ENCODE measurements at places on chromosomes 3 and 15.

DNA sequence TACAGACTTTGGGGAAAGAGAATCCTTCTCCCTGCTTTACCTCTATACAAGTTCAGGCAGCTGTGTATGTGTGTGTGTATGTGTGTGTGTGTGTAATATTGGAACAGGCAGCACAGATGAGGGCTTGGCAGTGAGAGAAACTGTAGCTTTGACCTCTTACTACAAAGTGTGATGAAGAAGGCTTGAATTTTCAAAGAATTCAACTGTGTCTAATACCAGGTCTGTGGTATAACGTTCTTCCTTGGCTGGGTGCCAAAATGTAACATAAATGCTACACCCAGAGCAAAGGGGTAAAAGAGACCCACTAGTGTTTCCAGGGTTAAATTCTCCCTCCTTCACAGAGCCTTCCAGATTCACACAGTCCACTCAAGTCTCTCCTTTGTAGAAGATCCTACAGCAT is 51.1 kb downstream of the CHST2 start:
- DNase-seq = no peak

DNA sequence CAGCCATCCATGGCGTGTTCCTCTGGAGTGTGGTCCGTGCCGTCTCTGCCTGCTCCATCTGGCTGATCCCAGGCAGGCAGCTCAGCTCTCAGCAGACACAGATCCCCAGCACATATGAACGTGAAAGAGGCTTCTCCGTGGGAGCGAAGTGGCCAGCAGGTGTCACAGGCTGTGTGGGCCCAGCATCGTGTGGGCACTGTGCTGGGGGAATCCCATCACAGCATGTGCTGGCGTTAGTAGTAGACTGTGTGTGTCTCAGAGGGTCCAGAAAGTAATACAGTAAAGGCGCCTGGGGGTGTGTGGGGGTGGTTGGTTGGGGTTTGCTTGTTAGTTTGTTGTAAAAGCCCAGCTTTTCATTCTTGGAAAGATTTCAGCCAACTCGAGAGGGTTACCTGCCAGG is 147.6 kb downstream of the IGF1R start:
- no peak for DNase-seq

DNA sequence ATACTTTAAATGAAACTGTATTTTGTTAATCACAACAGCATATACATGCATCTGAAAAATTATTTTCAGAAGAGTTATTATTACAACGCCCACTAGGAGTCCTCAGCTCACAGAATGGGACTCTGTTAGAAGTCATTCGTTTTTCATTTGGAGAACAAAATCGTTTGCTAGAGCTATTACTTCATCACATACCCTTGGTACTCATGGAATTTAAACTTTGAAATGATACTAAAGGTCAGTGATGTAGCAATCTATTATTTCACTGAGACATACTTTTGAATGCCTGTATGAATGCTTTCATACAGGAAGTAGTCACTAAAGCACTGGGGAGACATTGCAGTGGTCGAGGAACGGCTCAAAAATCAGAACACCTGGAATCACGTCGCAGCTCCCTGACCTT is 198.1 kb downstream of the MBNL1 start:
- DNase-seq = no peak

DNA sequence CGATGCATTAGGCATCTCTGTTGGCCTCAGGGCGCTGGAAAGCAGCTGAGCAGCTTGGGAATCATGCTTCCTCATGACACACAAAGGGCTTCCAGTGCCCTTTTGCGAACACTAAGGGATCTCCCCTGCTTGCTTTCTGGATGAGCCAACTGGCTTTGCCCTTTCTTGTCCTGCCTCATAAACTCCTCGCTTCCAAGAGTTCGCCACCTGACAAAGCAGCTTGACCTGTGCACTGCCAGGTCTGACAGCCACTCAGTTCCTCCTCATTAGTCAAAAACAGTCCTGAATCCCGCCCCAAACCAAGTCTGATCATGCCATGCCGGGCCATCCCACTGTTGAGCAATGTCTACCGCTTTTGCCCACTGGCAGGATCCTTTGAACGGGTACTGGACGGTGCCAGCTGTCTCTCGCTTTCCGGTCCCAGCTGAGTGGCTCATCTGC is 265.4 kb upstream of the LYSMD4 start:
- DNase-seq = no peak

DNA sequence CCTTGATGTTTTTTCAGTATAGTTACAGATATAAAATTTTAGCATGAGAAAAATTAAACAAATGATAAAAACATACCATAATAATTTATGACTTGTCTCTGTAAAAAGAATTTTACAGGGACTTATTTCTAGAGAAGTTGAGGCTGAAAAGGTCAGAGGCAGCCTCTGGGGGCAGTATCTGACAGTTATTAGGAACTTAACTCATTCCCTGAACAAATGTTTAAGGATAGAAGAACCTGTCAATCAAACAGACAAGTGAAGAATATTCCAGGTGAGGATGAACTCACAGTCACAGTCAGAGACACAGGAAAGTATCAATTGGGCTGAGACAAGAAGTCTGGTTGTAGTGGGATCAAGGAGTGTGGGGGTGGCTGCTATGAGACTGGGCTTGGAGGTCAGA is 7.3 kb downstream of the MYLK start:
- DNase-seq = no peak
